MG63 (cell line): ENCODE measurements at places on chromosomes 11 and 22.
A peak's percentile ranks its signal among the peaks of the same experiment; 100 is the strongest.

GRCh38 chr11:27496461-27496860, 10.1 kb downstream of the LIN7C start:
- DNase-seq = no peak

- peak; percentile 44 for DNase-seq
These were observed 14.2 kb downstream of the SAAL1 start for GRCh38 chr11:18091731-18092130.

- no peak for DNase-seq
These were observed 4.1 kb downstream of the GNAZ start for GRCh38 chr22:23074451-23074850.

- no peak for DNase-seq
These were observed 81.1 kb downstream of the DGCR2 start for GRCh38 chr22:19040888-19041703.

- DNase-seq = no peak
These were observed 31.1 kb downstream of the ZC3H7B start for GRCh38 chr22:41332217-41332939.

DNA sequence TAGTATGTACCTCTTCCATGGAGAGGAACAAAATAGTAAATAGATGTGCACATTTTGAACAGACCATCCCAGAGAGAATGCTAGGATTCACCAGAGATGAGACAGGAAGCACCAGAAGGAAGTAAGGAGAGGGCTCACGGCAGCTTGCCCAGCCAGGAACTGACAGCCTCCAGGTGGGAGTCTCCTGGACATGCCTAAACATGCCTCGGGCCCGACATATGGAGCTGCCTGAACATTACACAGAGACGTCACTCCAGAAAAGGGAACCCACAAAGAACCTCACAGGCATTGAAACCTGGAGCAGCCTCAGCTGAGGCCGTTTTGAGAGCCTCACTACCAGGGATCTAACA, 67.4 kb downstream of the BRD1 start:
- DNase-seq = no peak

- DNase-seq = no peak
These were observed 251 bp downstream of the SHISA8 start for GRCh38 chr22:41914611-41915034.

DNA sequence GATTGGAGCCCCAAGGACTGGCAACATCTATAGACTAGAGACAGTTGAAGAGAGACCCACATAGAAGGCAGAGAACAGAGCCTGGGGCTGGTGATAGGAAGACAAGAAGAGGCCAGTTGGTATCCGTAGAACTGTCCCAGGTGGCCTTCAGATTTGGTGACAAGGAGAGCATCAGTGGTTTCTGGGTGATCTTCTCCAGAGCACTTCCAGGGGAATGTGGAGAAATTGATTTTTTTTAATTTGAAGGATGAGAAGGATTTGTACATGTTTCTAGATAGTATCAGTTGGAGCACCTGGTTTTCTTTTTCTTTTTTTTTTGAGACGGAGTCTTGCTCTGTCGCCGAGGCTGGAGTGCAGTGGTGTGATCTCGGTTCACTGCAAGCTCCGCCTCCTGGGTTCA, 14.8 kb downstream of the SLC3A2 start:
- no peak for DNase-seq

GRCh38 chr11:10674440-10674855, 19.1 kb downstream of the IRAG1 start:
- DNase-seq = no peak

- no peak for DNase-seq
These were observed 25.0 kb upstream of the PHLDA2 start for GRCh38 chr11:2954263-2954662.

DNA sequence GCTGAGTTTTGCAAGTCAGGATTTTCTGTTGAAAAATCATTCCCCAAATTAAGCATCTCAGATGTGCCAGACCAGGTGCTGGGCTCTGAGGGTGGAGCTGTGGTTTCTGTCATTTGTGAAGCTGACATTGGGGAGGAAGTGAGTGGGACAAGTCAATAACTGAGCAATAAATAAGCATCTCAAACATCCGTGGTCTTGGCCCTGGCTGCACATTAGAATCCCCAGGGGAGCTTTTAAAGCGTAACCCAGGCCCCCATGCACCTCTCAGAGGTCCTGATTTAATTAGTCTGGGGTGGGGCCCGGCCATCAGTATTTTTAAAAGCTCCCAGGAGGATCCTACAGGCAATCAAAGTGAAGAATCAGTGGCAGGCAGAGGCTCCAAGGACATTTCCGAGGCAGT, 420.0 kb downstream of the MN1 start:
- DNase-seq = no peak

- peak; percentile 19 for DNase-seq
These were observed 6.0 kb upstream of the RAB3IL1 start for GRCh38 chr11:61923166-61924063.

DNA sequence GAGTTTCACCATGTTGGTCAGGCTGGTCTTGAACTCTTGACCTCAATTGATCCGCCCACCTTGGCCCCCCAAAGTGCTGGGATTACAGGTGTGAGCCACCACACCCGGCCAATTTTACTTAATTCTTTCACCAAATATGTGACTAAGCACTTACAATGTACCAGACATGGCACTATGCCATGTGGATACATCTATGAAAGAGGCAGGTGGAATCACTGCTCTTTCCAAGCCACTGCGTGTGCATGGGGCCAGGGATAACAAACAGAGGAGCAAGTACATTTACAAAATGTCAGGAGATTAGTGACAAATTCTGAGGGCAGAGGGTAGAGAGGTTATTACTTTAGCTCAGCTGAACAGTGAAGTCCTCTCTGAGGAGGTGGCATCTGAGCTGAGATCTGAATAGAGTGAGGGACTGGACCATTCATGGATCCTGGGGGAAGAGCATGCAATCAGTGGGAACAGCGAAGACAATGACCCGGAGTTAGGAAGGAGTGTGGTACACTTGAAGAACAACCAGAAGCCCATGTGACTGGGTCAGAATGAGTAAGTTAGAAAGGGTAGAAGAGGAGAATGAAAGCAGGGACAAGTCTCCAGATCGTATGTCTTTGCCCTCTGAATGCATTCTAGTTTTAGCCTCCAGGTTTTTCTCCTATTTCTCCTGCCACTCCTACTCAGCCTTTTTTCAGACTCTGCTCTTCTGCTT, 38.3 kb upstream of the GRAMD1B start:
- DNase-seq = no peak

GRCh38 chr11:18575361-18575760, 13.2 kb downstream of the UEVLD start:
- no peak for DNase-seq

- no peak for DNase-seq
These were observed 276.1 kb upstream of the NCAM1 start for GRCh38 chr11:112685111-112685510.

DNA sequence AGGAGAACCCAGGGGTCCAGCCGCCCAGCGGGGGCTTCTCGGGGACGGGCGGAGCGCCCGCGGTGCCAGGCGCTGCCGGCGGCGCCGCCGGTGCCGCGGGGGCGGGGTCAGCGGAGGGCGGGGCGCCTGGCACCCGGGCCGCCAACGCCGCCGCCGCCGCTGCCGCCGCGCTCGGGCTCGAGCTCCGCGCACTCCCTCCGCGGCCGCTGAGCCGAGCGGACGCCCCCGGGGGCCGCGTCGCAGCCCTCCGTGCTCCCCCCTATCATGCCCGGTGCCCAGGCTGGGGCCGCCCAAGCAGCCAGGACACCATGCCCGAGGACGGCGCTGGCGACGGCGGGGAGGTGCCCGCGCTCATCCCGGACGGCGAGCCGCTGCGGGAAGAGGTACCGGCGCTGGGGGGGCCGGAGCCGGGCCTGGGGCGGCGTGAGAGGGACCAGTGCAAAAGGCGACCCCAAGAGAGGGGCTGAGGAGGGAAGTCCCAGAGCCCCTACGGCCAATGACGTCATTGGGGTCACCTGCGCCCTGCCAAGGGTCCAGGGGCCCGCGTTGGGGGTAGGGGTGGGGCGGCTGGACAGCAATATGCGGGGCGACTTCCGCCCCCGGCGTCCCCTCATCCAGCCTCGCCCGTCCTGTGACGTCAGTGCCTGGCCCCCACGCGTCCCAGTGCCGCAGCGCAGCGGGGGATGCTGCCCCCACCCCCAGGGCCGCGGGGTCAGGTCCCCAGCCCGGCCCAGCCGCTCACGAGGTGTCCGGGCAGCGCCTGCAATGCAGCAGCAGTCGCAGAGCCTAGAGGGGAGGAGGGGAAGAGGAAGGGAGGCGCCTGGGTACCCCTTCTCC, at the start of gene TMEM151A:
Gene TMEM151A, plus strand, starts transcription at position 189 of the 837 bp plus-strand sequence. Its CDS starts 120 bp downstream, at position 309.
- no peak for DNase-seq
